ENCODE measurements at places on chromosomes 6 and 20.

- no peak for DNase-seq
Measured at GRCh38 chr20:47276251-47276650, 80.2 kb downstream of the ZMYND8 start.

- no peak for DNase-seq
Measured at GRCh38 chr6:76250666-76251065, 178.2 kb upstream of the IMPG1 start.

GRCh38 chr6:333379-334002 is 41.2 kb downstream of the DUSP22 start:
- DNase-seq: no peak

- no peak for DNase-seq
Measured at GRCh38 chr6:109897025-109897424, 81.1 kb upstream of the GPR6 start.

DNA sequence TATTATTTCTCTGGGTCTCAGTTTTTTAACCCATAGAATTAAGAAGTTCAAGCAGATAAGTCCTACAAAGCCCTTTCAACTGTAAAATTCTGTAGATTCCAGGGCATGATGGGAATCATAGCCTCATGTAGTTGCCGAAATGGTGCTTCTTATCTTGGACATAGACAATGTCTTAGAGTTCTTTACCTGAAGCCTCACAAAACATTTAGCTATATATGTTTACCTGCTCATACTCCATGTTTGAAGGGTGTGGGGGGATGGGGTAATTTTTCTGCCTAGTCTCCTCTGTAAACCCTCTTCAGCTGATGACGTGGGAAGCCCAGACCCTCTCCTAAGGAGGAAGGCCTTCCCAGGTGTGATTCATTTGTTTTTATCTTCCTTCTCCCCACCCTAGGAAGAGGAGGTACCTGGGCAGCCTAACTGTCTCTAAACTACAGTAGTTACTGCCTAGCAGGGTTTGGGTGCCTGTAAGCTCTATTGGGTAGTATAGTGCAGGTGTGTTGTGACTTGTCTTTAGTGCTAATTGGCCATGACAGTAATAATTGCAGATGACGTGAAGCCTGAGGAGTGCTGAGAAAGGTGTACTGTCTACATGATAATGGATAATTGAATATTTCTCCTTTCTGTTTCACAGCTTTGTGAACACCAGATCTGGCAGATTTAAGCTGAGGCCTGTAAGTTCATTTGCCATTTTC is 230.8 kb downstream of the TFAP2B start:
- no peak for DNase-seq

- no peak for DNase-seq
Measured at GRCh38 chr6:25971187-25971821, 8.7 kb downstream of the TRIM38 start.

- DNase-seq: no peak
Measured at GRCh38 chr6:100796049-100796823, 84.9 kb downstream of the ASCC3 start.

- no peak for DNase-seq
Measured at GRCh38 chr20:23135449-23136420, 49.6 kb upstream of the CD93 start.

- no peak for DNase-seq
Measured at GRCh38 chr6:142409794-142410193, 108.0 kb downstream of the ADGRG6 start.

DNA sequence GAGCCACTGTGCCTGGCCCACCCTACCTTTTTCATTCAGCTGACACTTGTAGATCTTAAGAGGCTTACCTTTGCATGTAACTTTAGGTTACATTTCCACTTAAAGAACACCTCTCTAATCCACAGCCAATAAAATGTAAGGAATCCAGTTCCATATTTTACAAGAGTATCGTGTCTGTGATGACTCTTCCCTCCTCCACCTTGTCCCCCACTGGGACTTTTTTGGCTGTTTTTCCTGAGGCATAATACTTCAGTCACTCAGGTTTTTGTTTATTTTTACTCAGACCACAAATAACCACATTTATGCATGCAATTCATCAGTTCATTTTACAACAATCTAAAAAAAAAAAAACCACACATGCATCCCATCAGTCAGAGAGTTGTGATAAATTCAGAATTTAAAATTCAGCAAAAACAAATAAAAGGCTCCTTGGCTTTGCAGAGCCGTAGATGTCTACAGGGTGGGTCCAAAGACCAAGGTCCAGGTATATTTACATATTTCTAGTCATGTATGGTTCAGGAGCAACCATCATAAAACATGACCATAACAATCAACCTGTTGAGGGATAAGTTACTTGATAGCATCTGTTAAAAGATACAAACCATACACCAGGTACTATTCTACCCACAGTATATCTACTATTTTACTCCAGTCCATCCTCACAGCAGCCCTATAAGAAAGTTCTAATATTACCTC is 9.9 kb downstream of the ATXN1 start:
- DNase-seq: no peak
